ENCODE measurements at places on chromosomes 6 and 20.

GRCh38 chr6:17902974-17903373 is 84.5 kb downstream of the KIF13A start:
- DNase-seq: no peak

GRCh38 chr6:30948811-30949210 is 8.0 kb downstream of the MUCL3 start:
- DNase-seq: no peak

GRCh38 chr6:112281821-112282615 is 27.7 kb upstream of the LAMA4 start:
- DNase-seq: no peak

DNA sequence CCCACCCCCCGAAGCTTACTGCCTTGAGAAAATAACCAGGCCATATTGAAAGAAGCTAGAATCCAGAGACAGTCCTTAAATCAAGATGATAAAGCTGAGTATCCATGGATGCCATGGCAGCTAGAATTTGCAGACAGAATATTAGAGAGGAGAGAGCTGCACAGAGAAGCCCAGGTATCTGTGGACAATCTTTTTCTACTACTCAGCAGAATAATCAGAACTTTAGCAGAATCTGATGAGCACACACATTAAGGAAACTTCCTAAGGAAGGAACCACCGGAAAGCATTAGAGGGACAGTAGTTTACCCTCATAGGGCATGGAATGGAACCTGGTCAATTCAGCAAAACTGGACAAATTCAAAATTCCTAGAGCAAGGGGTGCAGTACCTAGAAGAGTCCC is 1001.7 kb downstream of the HACE1 start:
- DNase-seq: no peak

DNA sequence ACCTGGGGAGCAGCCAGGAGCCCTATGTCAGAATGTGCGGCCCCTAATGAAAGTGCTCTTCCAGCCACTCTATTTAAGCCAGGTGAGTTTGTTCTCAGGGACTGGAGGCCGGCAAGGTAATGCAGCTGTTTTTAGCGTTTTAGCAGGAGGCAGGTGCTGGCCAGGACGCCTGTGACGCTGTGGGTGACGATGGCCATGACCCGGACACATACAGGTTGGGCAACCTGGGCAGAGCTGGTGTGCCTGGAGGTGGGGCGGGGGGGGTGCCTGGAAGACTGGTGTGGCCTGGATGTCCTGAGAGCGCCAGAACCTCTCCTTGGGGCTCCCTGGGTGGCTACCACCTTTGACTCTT is 51.7 kb downstream of the RBM38 start:
- DNase-seq: no peak

DNA sequence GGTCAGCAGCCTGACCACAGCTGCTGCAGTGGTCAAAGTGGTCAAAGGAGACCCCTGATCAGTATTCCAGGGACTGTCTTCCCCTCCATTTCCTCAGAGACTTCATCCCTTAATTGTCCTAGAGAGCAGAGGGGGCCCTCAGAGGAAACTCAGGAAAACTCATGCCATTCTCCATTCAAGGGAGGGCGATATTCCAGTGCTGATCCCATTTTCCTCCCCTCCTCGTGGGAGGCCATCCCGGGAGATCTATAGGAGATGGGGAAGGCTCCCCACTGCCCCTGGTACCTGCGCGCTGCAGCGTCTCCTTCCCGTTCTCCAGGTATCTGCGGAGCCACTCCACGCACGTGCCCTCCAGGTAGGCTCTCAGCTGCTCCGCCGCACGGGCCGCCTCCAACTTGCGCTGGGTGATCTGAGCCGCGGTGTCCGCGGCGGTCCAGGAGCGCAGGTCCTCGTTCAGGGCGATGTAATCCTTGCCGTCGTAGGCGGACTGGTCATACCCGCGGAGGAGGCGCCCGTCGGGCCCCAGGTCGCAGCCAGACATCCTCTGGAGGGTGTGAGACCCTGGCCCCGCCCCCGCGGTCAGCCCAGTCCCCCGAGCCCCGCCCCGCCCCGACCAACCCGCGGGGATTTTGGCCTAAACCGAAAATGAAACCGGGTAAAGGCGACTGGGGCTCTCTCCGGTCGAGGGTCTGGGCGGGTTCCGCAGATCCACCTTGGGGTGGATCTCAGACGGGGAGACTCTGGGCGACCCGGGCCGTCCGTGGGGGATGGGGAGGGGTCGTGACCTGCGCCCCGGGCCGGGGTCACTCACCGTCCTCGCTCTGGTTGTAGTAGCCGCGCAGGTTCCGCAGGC is 878 bp downstream of the HLA-C start:
- DNase-seq: no peak

DNA sequence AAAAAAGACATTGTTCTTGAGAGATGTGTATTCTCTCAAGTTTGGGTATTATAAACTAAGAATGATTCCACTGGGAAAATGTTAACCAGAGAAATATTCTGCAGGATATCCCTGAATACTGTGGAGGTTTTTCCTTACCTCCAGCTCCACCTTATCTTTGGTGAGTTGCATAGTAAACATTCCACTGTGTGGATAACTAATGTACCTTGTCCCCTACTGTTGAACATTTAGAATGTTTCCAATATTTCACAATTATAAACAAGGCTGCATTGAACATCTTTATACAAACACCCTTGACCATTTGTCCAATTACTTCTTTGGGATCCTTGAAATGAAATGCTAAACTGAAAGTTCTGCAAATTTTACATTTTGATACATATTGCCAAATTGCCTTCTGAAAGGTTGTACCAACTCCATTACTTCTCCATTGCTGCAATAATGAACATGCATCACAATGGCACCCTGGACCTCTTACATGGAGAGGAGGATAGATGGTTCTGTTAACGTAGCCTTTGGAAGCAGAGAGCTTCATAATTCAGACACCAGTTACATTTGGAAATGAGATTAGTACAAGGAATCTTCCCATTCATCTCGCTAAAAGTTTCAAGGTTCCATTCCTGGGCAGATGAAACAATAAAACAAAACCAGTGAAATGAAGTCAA is 35.0 kb upstream of the STK35 start:
- DNase-seq: no peak

GRCh38 chr6:139988685-139989084 is 614.2 kb upstream of the CITED2 start:
- DNase-seq: no peak

GRCh38 chr20:40393197-40394079 is 295.6 kb downstream of the MAFB start:
- DNase-seq: no peak

GRCh38 chr6:127118298-127119101 is at the start of gene RSPO3:
RSPO3 (plus strand) TSS chr6:127118671; CDS start chr6:127119193, 522 bp downstream.
- no peak for DNase-seq

DNA sequence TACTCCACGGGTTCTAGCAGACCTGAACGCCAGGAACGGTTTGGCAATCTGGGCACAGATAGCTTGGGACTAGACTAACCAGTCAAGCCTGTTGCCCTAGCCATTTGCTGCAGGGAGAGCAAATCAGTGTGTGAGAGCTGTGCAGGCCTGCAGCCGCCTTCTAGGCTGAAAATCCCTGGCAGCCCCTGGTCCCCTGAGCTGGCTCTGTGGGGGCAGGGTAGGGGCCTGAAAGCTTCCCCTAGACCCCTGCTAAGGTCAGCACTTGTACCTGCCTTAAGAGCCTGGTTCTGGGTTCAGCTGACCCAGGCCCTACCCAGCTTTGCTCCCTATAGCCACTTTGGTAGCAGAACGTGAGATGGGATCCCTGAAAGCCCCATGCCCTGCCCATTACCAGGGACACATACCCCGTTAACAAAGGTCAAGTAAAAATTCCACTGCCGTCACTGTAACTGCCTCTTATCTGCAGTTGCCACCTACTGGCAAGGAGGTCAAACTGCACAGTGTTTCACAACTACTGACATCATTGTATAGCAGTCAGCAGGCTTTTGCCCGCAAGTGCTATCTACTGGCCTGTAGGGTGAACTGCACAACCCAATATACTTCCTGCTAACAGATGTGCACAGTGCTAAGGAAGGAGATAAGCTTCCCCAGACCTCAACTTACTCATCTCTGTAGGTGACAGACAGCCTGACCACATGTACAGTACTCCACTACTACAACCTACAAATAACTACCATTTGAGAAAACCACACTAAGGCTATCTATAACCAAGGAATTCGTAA is 95.1 kb upstream of the OLIG3 start:
- DNase-seq: no peak

DNA sequence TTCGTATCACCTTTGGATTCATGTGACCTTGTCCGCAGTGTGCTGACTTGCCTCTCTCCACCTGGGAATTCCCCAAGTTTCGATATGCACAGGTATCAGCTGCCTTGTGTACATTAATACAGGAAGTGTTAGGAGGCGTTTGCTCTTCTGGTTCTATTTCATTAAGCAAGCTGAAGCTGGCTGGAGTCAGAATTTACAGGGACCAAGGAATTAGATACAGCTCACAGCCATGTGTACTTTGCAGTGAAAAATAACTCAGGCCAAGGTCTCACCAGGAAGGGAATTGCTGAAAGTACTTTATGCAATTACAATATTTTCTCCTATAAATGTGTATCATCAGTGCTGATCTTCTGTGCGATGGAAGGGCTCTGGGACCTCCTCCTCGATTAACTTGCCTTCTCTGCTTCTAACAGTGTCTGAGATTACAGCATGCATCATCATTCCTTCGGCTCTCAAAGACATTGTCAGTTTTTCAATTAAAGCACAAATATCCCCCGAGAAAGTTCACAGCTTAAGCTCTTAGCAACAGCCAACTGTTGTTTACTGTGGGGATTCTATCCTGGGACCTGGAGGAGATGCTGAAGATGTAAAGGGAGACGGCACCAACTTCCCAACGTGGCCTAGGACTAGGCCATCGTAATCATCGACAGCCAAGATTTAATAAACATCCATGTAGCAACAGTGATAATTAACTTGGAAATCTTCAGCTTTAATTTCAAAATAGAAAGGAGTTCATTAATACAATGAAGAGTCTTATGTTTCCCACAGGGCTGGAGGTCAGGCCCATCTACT is 13.8 kb upstream of the TIAM2 start:
- no peak for DNase-seq

Data from activated naive CD4-positive, alpha-beta T cell (primary cell).